Mesendoderm (in vitro differentiated cells): ENCODE measurements at places on chromosomes 1 and 21.
A peak's percentile ranks its signal among the peaks of the same experiment; 100 is the strongest.

- no peaks in the 10 kb centered on the region for H3K36me3 ChIP-seq
- H3K27me3 ChIP-seq: no peaks in the 10 kb centered on the region
- H3K4me3 ChIP-seq: no peak overlapping the region
- no peaks in the 10 kb centered on the region for H3K4me1 ChIP-seq
- DNase-seq: no peak
- H3K27ac ChIP-seq: no peak overlapping the region
Observed at GRCh38 chr1:72759486-72759885, 477.1 kb upstream of the NEGR1 start.

GRCh38 chr1:201633811-201634210 is 94.9 kb downstream of the NAV1 start:
- H3K4me1 ChIP-seq: peaks cover 7% of the 10 kb centered on the region
- no peak overlapping the region for H3K27ac ChIP-seq
- no peaks in the 10 kb centered on the region for H3K36me3 ChIP-seq
- H3K27me3 ChIP-seq: no peaks in the 10 kb centered on the region
- H3K4me3 ChIP-seq: no peak overlapping the region

GRCh38 chr21:15870819-15871218 is 141.0 kb downstream of the USP25 start:
- H3K36me3 ChIP-seq: no peaks in the 10 kb centered on the region
- H3K4me3 ChIP-seq: no peak overlapping the region
- no peak overlapping the region for H3K27ac ChIP-seq
- DNase-seq: no peak
- no peaks in the 10 kb centered on the region for H3K27me3 ChIP-seq

GRCh38 chr1:69737527-69738185 is 169.9 kb downstream of the LRRC7 start:
- no peak overlapping the region for H3K27ac ChIP-seq
- DNase-seq: peak; percentile 86
- no peak overlapping the region for H3K4me3 ChIP-seq
- no peaks in the 10 kb centered on the region for H3K27me3 ChIP-seq
- H3K36me3 ChIP-seq: no peaks in the 10 kb centered on the region
- no peaks in the 10 kb centered on the region for H3K4me1 ChIP-seq

DNA sequence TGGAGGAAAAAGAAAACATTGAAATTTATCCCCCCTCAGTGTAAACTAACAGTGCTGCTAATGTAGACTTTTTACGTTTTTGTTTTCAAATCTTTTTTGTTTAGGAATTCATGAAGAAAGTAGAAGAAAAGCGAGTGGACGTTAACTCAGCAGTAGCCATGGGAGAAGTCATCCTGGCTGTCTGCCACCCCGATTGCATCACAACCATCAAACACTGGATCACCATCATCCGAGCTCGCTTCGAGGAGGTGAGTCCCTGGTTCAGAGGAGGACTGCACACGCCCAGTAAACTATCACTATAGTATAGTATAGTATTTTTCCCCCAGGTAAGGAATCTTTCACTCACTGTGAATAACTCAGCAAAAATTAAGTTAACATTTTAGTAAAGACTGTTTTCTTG is 37.8 kb upstream of the BMP8A start:
- no peak overlapping the region for H3K4me3 ChIP-seq
- DNase-seq: no peak
- peaks cover 30% of the 10 kb centered on the region for H3K36me3 ChIP-seq
- H3K27ac ChIP-seq: no peak overlapping the region
- no peaks in the 10 kb centered on the region for H3K4me1 ChIP-seq
- H3K27me3 ChIP-seq: no peaks in the 10 kb centered on the region

- DNase-seq: no peak
- H3K4me3 ChIP-seq: no peak overlapping the region
- H3K36me3 ChIP-seq: peaks cover 4% of the 10 kb centered on the region
- no peaks in the 10 kb centered on the region for H3K4me1 ChIP-seq
Observed at GRCh38 chr1:46315669-46316403, 12.3 kb downstream of the UQCRH start.

DNA sequence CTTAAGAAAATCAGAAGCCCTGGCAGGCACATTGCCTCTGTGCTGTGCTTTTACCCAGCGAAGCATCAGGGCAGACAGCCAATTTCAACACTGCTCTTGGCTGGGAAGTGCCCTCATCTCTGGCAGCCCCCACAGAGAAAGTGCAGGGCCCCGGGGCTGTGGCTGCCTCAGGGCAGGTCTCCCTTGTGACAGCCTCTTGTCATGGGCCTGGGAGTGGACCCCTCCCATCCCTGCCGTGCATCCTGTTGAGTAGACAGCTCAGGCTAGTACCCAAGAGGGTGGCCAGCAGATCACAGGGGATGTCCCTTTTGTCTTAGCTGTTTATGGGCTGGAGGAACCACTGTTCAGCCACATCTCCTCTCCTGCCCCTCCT is 23.3 kb downstream of the TTC34 start:
- no peaks in the 10 kb centered on the region for H3K4me1 ChIP-seq
- H3K27ac ChIP-seq: no peak overlapping the region
- no peaks in the 10 kb centered on the region for H3K36me3 ChIP-seq
- no peak for DNase-seq
- H3K27me3 ChIP-seq: no peaks in the 10 kb centered on the region
- no peak overlapping the region for H3K4me3 ChIP-seq

GRCh38 chr1:230259621-230260020 is 166.5 kb downstream of the PGBD5 start:
- no peak overlapping the region for H3K27ac ChIP-seq
- no peaks in the 10 kb centered on the region for H3K36me3 ChIP-seq
- DNase-seq: no peak
- no peak overlapping the region for H3K4me3 ChIP-seq
- no peaks in the 10 kb centered on the region for H3K27me3 ChIP-seq
- H3K4me1 ChIP-seq: no peaks in the 10 kb centered on the region

GRCh38 chr21:35390013-35390776 is 341.1 kb upstream of the RUNX1 start:
- H3K36me3 ChIP-seq: no peaks in the 10 kb centered on the region
- no peak for DNase-seq
- H3K27ac ChIP-seq: no peak overlapping the region
- H3K27me3 ChIP-seq: no peaks in the 10 kb centered on the region
- H3K4me3 ChIP-seq: no peak overlapping the region
- no peaks in the 10 kb centered on the region for H3K4me1 ChIP-seq

DNA sequence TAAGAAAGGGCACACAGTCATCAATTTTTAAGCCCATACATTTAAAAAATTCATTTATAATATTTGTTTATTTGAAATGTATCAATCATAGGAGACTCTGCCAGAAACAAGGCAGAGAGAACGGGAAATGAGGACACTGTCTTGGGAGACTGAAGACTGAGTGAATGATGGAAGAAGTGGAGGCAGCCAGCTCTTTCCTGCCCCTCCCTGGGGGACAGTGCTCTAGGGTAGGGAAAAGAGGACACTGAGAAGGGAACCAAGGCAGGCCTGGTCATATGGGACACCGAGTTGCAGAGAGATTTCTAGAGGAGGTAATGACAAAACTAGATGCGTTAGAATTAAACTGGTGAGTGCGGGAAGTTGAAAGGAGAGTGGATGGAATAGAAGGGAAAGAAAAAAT is 31.6 kb downstream of the EEIG2 start:
- DNase-seq: no peak
- no peaks in the 10 kb centered on the region for H3K27me3 ChIP-seq

- no peak overlapping the region for H3K4me3 ChIP-seq
- no peaks in the 10 kb centered on the region for H3K4me1 ChIP-seq
- H3K27me3 ChIP-seq: no peaks in the 10 kb centered on the region
- H3K36me3 ChIP-seq: no peaks in the 10 kb centered on the region
- H3K27ac ChIP-seq: no peak overlapping the region
Observed at GRCh38 chr1:53634571-53634979, 104.4 kb downstream of the GLIS1 start.

DNA sequence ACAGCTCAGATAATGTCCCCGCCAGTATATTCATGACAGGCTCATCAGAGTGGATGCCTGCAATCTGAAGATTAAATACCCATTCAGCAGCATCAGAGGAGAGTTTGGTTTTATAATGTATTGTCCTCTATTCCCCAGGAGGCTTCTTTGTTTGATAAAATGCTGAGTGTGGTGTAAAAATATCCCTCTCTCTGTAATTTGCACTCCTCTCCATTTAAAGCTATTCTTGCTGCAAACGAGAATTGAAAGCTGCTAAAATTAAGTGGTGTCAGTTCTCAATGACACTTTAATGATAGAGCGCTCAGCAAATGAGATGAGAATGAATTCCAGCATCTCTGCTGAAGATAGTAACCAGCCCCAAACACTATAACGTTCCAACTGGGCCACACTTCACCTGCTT is 205.7 kb upstream of the RRP15 start:
- no peaks in the 10 kb centered on the region for H3K36me3 ChIP-seq
- no peak overlapping the region for H3K4me3 ChIP-seq
- H3K27me3 ChIP-seq: no peaks in the 10 kb centered on the region
- no peaks in the 10 kb centered on the region for H3K4me1 ChIP-seq

GRCh38 chr1:221456918-221457317 is 285.0 kb downstream of the DUSP10 start:
- no peaks in the 10 kb centered on the region for H3K36me3 ChIP-seq
- DNase-seq: no peak
- no peaks in the 10 kb centered on the region for H3K27me3 ChIP-seq

- no peaks in the 10 kb centered on the region for H3K27me3 ChIP-seq
- H3K36me3 ChIP-seq: no peaks in the 10 kb centered on the region
- DNase-seq: no peak
- H3K4me3 ChIP-seq: no peak overlapping the region
- H3K27ac ChIP-seq: no peak overlapping the region
- H3K4me1 ChIP-seq: no peaks in the 10 kb centered on the region
Observed at GRCh38 chr1:172588296-172589291, 55.6 kb downstream of the SUCO start.

DNA sequence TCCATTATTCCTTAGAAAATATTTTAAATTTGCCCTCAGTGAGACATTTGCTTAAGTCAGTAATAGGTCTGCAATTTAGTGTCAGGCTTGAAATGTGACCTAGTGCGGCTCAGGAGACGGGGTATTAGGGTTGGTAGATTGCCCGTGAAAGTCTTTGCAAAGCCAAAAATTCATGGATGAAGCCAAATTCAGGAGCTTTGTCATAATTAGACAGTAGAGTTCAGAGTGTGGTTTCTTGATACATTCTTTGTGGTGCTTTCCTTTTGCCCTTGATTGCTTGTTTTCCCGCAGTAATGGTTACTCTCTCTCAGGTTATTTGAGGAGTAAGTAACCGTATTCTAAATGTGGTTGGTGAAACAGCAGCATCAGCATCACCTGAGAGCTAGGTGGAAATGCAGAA is 120.7 kb downstream of the RPS6KC1 start:
- H3K27me3 ChIP-seq: no peaks in the 10 kb centered on the region
- no peak overlapping the region for H3K4me3 ChIP-seq
- H3K36me3 ChIP-seq: no peaks in the 10 kb centered on the region
- H3K4me1 ChIP-seq: no peaks in the 10 kb centered on the region
- H3K27ac ChIP-seq: no peak overlapping the region
- DNase-seq: no peak

DNA sequence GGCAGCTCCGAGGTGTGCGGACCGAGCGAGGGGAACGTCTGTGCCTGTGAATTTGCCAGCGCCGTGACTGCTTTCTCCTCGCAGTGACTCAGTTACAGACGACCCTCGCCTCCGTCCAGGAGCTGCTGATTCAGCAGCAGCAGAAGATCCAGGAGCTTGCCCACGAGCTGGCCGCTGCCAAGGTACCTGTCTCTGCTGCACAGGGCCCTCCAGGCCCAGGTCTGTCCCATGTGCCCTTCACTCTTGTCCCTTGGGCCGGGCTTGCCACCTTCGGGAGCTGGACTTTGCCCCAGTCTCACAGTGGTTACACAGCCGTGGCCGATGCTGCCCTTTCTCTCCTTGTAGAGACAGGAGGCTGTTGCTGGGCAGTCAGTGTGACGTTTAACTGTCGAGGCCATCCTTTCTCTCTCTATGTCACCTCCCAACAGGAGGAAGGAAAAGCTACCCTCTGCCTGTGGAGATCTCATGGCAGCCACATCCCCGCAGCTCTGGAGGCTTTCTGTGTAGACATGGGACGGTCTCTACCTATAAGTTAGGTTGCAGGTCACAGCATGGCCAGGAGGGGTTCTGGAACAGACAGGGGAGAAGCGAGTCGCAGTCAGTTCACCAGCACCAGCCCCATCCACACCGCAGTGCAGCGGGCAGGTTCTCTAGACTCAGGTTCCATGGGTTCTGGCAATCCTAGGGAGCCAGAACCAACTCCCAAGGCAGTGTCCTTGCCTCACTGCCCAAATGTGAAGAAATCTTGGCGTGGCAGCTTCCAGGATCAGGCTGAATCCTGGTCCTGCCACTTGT is 149.7 kb downstream of the PEX14 start:
- H3K27me3 ChIP-seq: no peaks in the 10 kb centered on the region
- no peak for DNase-seq
- H3K4me3 ChIP-seq: no peak overlapping the region
- H3K4me1 ChIP-seq: no peaks in the 10 kb centered on the region
